Activated CD8-positive, alpha-beta T cell treated with anti-CD3 and anti-CD28 coated beads for 36 hours (primary cell): ENCODE measurements at places on chromosomes 7 and 10. TPM values are rescaled to one million over a fixed set of nuclear protein-coding genes. Genes with fewer than 3 reads are reported as not detected.

The TMEM196 gene
- total RNA-seq, result not detected

The FAM25A gene
- not detected for total RNA-seq

The TRIL gene
- not detected for total RNA-seq

The AGAP3 gene
- 20.6 TPM for total RNA-seq

The BTBD16 gene
- total RNA-seq, result not detected

The TAS2R40 gene
- total RNA-seq, result not detected

The ACTR3C gene
- total RNA-seq, result 2.6 TPM

The FBXO24 gene
- total RNA-seq, result 1.5 TPM

The SYT15B gene
- 0.16 TPM for total RNA-seq

GRCh38 chr10:110303681-110304080 is 1.0 kb downstream of the SMNDC1 start:
- no peaks in the 10 kb centered on the region for H3K27me3 ChIP-seq
- DNase-seq, result no peak
- peak overlapping the region; percentile 93 for H3K4me3 ChIP-seq

- no peaks in the 10 kb centered on the region for H3K4me1 ChIP-seq
- H3K27ac ChIP-seq, result no peak overlapping the region
- no peaks in the 10 kb centered on the region for H3K36me3 ChIP-seq
Measured at GRCh38 chr7:49346195-49346899, 422.0 kb downstream of the CDC14C start.

GRCh38 chr7:131293018-131293417 is 34.7 kb upstream of the MKLN1 start:
- H3K27me3 ChIP-seq, result no peaks in the 10 kb centered on the region
- no peaks in the 10 kb centered on the region for H3K4me1 ChIP-seq
- H3K36me3 ChIP-seq, result no peaks in the 10 kb centered on the region
- H3K27ac ChIP-seq, result no peak overlapping the region
- H3K4me3 ChIP-seq, result no peak overlapping the region

- no peak overlapping the region for H3K27ac ChIP-seq
- no peaks in the 10 kb centered on the region for H3K27me3 ChIP-seq
- DNase-seq, result peak; percentile 38
- H3K4me3 ChIP-seq, result no peak overlapping the region
- peaks cover 75% of the 10 kb centered on the region for H3K4me1 ChIP-seq
- peaks cover 47% of the 10 kb centered on the region for H3K36me3 ChIP-seq
Measured at GRCh38 chr10:7300384-7300971, 110.4 kb downstream of the SFMBT2 start.

DNA sequence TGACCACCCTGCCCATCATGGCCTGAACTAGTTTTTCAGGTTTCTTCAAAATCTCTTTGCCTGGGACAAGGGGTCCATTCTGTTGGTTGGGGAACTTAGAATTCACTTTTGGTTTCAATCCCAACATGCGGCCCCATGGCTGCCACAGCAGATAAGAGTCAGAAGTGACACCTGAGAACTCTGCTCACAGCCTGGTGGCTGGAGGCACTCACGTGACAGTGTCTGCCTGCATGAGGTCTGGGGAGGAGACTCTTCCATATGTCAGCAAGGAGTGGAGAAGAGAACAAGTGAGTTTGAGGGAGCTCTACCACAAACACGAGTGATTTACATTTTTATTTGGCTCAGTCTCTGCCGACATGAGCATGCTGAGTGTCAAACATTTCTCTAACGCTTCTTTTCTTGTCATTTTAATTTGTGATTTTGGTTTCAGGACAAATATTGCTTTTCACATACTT is 370.4 kb downstream of the TNS3 start:
- DNase-seq, result no peak
- no peak overlapping the region for H3K27ac ChIP-seq
- H3K36me3 ChIP-seq, result no peaks in the 10 kb centered on the region
- no peak overlapping the region for H3K4me3 ChIP-seq
- H3K27me3 ChIP-seq, result no peaks in the 10 kb centered on the region
- H3K4me1 ChIP-seq, result no peaks in the 10 kb centered on the region

DNA sequence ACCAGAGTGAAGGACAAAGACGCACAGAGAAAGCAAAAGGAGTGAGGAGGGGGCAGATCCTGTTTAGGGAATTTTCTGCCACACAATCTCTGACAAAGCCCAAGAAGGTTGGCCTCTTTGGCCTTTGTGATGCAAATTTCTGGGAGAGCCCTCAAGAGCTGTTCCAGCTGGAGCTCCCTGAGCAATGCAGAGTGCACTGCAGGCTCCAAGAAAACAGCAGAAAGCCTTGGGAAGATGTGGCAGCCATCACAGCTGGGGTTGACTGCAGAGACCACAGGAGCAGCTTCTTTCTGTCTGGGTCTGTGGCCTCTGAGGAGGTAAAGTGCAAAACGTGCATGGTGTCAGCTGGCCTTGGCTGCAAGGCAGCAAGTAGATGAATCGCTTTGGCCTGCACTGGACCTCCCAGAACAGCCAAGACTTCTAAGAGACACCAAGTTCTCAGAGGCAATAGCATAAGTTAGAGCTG is 200.2 kb downstream of the ELMO1 start:
- peaks cover 17% of the 10 kb centered on the region for H3K4me1 ChIP-seq
- peaks cover 17% of the 10 kb centered on the region for H3K36me3 ChIP-seq
- DNase-seq, result no peak

GRCh38 chr10:53079283-53079682 is 306.7 kb upstream of the MBL2 start:
- no peaks in the 10 kb centered on the region for H3K4me1 ChIP-seq
- H3K27me3 ChIP-seq, result no peaks in the 10 kb centered on the region
- H3K27ac ChIP-seq, result no peak overlapping the region
- no peak overlapping the region for H3K4me3 ChIP-seq

DNA sequence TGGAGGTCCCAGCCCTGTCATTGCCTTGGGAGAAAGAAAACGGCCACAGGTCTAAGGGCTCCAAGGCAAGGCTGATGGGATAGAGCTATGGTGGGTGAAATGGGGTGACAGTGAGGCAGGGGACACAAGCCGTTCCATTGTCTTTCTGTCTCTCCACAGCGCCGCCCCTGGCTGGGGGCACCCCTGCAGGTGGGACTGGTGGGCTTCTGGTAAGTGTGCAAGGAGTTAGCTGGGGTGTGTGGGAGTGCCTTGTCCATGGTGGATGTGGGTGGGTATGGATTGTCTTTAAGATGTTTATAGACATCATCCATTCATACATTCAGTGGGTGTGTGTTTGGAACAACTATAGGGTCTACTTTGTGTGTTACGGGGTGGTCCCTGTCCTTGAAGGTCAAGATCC is 7.5 kb downstream of the SFXN3 start:
- peaks cover 6% of the 10 kb centered on the region for H3K36me3 ChIP-seq
- H3K4me3 ChIP-seq, result no peak overlapping the region
- H3K4me1 ChIP-seq, result peaks cover 19% of the 10 kb centered on the region
- H3K27me3 ChIP-seq, result no peaks in the 10 kb centered on the region

GRCh38 chr7:127392182-127392565 is 334 bp downstream of the ZNF800 start:
- peak; percentile 73 for DNase-seq
- peak overlapping the region; percentile 95 for H3K4me3 ChIP-seq
- peaks cover 41% of the 10 kb centered on the region for H3K36me3 ChIP-seq
- peak overlapping the region; percentile 95 for H3K27ac ChIP-seq
- H3K4me1 ChIP-seq, result peaks cover 58% of the 10 kb centered on the region

GRCh38 chr10:49667991-49668390 is 11.5 kb upstream of the C10orf53 start:
- peaks cover 10% of the 10 kb centered on the region for H3K27me3 ChIP-seq
- H3K4me1 ChIP-seq, result no peaks in the 10 kb centered on the region
- H3K27ac ChIP-seq, result no peak overlapping the region
- DNase-seq, result no peak
- no peaks in the 10 kb centered on the region for H3K36me3 ChIP-seq

- H3K36me3 ChIP-seq, result no peaks in the 10 kb centered on the region
- DNase-seq, result no peak
- no peaks in the 10 kb centered on the region for H3K27me3 ChIP-seq
- H3K4me3 ChIP-seq, result no peak overlapping the region
- no peaks in the 10 kb centered on the region for H3K4me1 ChIP-seq
- H3K27ac ChIP-seq, result no peak overlapping the region
Measured at GRCh38 chr10:34444223-34445183, 370.6 kb downstream of the PARD3 start.

DNA sequence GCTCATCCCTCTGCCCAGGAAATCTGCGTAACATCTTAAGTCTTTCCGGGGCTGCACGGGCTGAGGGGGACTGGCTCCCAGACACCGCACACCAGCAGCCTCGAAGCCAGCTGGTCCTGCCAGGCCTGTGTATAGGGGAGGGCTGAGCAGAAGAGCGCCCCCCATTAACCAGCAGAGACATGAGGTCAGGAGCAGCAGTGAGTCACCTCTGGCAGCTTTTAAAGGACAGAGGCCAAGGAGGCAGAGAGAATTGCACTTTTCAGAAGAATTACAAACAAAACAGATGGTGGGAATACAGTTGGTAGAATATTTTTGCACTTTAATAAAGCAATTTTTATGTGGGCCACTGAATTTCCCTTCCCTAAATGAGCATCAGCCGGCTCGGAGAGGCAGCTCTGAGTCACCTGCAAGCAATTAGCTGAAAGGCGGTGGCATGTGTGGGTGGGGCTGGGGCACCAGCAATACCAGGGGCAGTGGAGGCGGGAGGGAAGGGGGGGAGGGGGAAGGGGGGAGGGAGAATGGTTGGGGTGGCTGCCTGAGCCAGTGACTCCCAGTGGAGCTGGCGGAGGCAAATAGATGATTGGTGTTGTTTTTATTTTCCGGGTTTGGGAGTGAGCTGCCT is 39.1 kb downstream of the GOLGA7B start:
- H3K4me3 ChIP-seq, result no peak overlapping the region
- no peak overlapping the region for H3K27ac ChIP-seq
- peak; percentile 64 for DNase-seq
- peaks cover 7% of the 10 kb centered on the region for H3K4me1 ChIP-seq
- H3K27me3 ChIP-seq, result peaks cover 4% of the 10 kb centered on the region

DNA sequence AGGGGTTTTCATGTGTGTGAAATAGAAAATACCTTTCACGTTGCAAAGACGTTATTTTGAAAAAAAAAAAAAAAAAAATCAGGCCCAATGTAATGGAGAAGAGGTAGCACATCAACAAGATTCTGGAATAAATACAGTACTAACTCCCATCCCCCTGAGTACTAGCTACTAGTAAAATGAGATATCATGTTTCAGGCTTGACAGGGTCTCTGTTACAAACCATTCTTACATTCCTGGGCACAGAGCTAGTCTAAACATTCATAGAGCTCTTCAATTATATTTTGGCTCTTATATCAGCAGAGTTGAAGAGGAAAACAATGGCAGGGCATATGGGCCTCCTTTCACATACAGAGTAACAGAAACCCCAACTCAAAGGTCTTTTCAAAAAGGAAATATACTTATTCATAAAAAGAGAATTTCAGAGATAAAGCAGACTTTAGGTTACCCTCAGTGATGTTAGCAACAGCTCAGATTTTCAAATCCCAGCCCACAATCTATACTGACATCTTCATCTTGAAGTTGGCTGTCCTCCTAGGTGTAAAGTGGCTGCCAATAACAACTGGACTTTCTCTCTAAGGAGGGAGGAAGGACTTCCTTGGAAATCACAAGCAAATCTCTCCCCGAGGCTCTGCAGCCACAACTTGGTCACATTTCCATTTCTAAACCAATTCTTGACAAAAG is 18.6 kb downstream of the C7orf33 start:
- no peaks in the 10 kb centered on the region for H3K36me3 ChIP-seq
- peaks cover 10% of the 10 kb centered on the region for H3K27me3 ChIP-seq
- no peak overlapping the region for H3K27ac ChIP-seq
- H3K4me3 ChIP-seq, result no peak overlapping the region
- no peak for DNase-seq

- no peaks in the 10 kb centered on the region for H3K27me3 ChIP-seq
- H3K4me3 ChIP-seq, result no peak overlapping the region
- no peak overlapping the region for H3K27ac ChIP-seq
- DNase-seq, result no peak
- H3K36me3 ChIP-seq, result no peaks in the 10 kb centered on the region
Measured at GRCh38 chr7:46930366-46930765, 651.5 kb downstream of the TNS3 start.

DNA sequence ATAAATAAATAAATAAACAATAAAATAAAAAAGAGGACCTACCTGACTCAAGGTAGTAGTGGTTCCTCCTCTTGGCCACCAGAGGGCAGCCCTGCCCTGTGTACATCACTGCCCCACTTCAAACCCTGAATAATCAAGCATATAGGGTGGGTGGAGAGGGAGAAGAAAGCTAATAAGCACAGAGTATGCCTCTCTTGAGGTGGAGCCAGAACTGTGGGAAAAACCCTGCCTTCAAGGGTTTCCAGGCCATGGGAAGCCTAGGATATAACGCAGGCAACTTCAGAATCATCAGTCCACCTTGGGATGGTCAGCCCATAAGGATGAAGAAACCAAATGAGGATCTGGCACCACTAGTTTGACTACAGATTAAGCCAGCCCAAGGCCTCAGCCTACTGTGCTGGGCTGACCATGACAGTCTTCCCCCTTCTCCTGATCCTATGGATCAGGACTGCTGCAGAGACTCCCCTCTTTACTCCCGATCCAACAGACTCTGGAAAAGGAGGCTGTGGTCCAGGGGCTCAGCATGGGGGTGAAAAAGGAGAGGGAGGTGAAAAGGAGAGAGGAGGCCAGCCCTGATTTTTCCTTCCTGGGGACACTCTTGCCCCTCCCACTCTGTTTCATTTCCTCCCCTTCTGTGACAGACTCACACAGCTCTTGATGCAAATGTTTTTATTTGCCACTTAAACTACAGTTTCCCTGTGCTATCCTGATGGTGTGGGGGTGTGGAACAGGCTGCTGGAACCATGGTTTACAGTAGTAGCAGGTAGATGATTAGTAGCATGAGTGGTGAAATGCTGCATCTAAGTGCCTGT is 10.1 kb downstream of the AVPI1 start:
- H3K27ac ChIP-seq, result no peak overlapping the region
- peaks cover 9% of the 10 kb centered on the region for H3K4me1 ChIP-seq
- no peaks in the 10 kb centered on the region for H3K27me3 ChIP-seq
- H3K36me3 ChIP-seq, result peaks cover 6% of the 10 kb centered on the region
- H3K4me3 ChIP-seq, result no peak overlapping the region
- DNase-seq, result peak; percentile 58

DNA sequence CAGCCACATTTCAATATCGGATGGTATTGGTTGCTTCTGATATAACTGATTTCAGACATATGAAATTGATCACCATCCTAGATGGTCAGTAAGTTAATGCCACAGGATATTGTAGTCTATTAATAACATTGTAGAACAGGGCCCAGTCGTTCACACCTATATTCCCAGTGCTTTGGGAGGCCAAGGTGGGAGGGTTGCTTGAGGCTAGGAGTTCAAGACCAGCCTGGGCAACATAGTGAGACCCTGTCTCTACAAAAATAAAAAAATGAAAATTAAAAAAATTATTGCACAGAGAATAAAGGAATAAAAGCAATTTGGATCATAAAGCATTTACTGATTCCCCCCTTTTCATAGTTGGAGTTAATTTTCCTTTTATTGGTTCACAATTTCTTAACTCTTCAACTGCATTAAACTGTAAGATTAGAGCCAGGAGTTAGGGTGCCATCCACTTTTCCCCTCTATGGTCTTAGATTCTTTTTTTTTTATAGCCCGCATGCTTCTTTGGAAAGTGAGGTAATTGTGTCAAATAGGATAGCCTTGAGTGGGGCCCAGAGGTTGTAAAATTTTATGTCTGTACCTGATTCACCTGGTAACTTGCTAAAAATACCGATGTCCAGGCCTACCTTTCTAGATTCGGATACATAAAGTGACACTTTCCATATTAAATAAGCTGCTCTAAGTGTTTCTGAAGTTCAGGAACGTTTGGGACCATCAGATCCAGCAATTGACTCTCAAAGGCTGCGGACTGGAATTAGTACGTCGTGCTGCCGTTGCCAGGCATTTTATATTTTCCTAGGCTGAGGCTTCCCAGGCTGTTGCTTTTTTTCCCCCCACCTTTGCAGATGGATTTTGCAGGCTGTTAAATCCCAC is 24.7 kb downstream of the ADK start:
- peak overlapping the region; percentile 96 for H3K27ac ChIP-seq
- H3K4me1 ChIP-seq, result peaks cover 24% of the 10 kb centered on the region
- peaks cover 5% of the 10 kb centered on the region for H3K36me3 ChIP-seq
- H3K4me3 ChIP-seq, result peak overlapping the region; percentile 93
- DNase-seq, result no peak
